ENCODE measurements at places on chromosomes 4 and X.

- no peak for DNase-seq
Measured at GRCh38 chrX:15191830-15192229, 78.1 kb downstream of the ASB9 start.

DNA sequence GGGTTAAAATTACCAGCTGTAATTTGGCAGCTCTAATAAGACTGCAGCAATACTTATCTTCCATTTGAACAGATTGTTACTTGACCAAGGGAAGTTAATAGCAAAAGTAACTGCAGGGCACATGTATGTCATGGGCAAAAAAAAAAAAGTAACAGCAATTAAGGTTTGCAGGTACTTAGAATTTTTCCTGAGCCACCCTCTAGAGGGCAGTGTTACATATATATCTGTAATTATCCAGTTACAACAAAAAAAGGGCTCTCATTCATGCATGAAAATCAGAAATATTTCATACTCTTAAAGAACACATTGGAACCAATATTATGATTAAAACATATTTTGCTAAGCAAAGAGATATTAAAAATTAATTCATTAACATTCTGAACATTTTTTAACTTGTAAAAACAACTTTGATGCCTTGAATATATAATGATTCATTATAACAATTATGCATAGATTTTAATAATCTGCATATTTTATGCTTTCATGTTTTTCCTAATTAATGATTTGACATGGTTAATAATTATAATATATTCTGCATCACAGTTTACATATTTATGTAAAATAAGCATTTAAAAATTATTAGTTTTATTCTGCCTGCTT is 25.1 kb downstream of the XIAP start:
- DNase-seq, result no peak

DNA sequence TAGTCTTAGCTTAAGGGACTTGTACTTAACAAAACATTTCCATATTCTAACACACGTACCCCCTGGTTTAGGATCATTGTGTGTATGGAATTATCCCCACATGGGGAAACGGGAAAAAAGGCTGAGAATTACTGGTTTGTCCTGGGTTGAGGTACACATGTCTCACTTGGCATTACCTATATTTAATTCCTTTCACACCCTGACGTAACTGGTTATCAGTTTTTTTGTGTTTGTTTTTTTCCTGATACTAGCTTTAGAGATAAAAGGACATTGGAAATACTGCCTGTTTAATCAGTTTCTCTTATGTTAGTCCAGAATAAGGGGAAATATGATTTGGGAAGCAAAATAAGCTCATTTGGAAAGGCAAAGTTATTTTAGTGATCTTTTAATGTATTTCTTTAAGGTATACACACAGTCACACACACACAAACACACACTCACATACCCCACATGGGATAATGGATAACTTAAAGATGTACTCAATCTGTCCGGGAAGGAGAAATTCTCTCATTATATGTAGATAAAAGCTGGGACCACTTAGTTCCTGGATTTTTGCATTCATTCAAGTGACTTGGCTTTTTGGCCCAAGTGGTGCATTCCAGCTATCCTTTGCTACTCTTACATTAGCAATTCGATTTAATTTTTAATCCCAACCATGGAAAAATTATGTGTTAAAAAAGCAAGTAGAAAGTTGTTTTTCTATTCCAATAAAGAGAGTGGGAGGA is 13.0 kb downstream of the SEPTIN11 start:
- DNase-seq, result no peak

DNA sequence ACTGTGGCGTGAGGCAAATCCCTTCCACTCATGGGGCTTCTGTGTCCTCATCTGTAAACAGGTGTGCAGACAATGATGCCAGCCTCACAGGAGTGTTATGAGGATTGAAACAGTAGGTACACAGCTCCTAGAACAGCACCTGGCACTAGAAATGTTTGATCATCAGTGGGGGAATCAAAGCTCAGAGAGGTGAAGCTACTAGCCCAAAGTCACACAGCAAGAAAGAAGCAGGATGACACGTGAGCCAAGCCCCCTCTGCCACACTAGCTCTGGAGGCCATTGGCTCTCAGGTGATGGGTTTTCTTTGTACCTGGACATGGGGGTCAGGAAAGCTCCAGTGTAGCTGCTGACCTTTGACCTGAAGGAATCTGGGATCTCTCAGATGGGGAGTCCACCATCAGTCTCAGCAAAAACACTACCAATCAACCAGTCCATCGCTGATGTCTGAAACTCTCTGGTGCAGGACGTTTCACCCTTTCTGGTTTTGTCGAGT is 13.4 kb upstream of the SLC2A9 start:
- DNase-seq, result no peak

GRCh38 chr4:74428276-74428675 is 16.7 kb upstream of the AREG start:
- DNase-seq, result no peak

GRCh38 chr4:4226606-4227438 is at the start of gene OTOP1:
Gene OTOP1, minus strand, starts transcription at chr4:4226929. Its CDS starts 65 bp downstream, at chr4:4226864.
- no peak for DNase-seq

- no peak for DNase-seq
Measured at GRCh38 chr4:185775792-185776555, 36.0 kb downstream of the SORBS2 start.

DNA sequence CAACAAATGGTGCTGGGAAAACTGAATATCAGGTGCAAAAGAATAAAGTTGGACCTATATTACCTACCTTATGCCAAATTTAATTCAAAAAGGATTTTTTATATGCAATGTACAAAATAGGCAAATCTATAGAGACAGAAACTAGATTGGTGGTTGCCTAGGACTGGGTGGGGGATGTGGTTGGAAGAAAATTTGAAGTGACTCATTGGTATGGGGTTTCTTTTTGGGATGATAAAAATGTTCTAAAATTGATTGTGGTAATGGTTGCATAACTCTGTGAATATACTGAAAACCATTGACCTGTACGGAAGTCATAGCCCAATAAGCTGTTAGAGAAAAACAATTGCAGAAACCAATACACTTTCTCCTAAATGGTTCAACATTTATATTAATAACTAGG is 72.1 kb downstream of the COL4A5 start:
- no peak for DNase-seq

GRCh38 chr4:52172166-52172565 is 121.1 kb downstream of the SPATA18 start:
- DNase-seq, result no peak

GRCh38 chrX:40120838-40121580 is 23.3 kb upstream of the BCOR start:
- DNase-seq, result no peak

DNA sequence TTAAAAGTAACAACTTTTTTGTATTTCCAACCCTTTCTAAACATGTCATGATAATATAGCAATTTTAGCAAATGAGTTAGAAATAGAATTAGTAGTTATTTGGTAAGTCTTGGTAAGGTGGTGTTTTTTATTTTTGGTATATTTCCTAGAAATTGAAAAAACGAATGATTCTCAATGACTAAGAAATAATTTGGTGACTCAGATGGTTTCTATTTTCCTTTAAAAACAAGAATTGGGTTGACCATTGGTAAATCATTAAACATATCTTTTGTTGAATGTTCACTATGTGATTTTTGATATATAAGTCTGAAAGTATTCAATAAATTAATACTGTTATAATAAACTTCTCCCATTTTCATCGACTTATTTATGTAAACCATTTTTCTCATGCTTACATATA is 206.2 kb upstream of the BANK1 start:
- no peak for DNase-seq

All from skin of body (tissue), 3 donors.